ENCODE measurements at places on chromosomes 1 and 21.

- no peak for DNase-seq
Measured at GRCh38 chr1:56417646-56418045, 161.7 kb downstream of the PLPP3 start.

DNA sequence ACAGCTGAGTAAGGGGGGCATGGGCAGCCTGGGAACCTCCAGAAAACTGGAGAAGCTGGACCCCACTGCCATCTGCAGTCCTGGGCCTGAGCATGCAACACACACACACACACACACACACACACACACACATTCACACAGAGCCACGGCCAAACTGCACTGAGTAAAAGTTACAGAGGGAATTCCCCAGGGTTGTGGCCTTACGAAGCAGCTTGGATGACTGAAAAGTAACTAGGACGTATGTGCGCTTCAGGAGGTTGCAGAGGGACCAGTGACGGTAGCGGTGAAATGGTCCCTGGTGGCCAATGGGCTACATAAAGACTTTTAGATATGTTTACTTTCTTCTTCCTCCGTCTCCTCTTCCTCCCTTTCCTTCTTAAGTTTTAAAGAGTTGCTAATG, 232.5 kb upstream of the TMEM51 start:
- no peak for DNase-seq

DNA sequence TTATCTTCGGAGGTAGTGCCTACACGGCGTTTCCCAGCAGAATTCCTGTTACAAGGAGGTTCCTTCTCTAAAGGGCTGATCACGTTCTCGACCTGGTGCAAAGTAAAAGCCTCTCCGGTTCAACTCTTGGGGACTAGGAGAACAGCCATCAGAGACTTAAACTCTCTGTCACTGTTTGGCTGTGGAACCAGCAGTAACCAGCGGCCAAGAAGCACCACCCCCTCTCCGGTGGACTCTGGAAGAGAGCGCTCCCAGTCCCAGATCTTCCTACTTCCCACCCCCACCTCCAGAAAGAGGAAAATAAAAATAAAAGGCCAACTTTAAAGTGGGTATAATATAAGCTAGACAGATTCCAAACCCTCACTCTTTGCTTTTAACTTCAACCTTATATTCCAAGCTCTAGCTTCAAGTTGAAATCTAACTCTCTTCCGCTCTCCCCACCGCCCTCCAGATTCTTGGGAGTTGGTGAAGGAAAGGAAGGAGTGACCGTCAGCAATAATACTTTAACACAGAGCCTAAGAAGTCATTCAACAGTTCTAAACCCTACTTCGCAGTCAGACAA, 2.9 kb downstream of the BRINP3 start:
- no peak for DNase-seq

- no peak for DNase-seq
Measured at GRCh38 chr1:205456383-205456867, 580 bp upstream of the BLACAT1 start.

DNA sequence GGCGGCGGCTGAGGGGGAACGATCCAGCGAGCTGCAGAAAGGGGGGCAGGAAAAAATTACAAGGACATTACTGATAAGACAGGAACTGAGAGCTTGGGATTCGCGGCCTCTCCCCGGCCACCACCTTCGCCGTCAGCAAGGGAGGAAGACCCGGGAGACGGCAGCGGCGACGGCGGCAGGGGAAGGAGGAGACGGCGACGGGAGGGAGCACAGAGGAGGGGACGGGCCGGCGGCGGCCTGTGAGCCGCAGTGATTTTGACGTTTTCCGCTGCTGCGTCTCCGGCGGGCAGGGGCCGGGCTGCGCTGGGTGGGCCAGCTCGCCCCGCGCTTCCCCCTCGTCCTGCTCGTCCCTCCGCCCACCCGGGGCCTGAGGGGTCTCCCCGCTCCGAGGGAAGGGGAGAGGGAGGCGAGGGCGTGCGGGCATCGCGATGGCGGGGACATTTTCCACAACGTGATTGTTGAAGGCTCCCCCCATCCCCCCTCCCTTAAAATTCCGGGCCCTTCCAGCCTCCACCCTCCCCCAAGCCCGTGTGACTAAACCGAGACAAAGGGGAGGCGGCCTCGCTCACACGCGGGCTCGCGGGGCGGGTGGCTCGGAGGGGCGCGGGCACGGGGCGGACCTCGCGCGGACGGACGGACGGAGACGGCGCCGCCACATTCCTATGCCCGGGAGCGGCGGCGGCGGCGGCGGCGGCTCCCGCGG, 407 bp downstream of the CAMSAP2 start:
- DNase-seq: no peak

DNA sequence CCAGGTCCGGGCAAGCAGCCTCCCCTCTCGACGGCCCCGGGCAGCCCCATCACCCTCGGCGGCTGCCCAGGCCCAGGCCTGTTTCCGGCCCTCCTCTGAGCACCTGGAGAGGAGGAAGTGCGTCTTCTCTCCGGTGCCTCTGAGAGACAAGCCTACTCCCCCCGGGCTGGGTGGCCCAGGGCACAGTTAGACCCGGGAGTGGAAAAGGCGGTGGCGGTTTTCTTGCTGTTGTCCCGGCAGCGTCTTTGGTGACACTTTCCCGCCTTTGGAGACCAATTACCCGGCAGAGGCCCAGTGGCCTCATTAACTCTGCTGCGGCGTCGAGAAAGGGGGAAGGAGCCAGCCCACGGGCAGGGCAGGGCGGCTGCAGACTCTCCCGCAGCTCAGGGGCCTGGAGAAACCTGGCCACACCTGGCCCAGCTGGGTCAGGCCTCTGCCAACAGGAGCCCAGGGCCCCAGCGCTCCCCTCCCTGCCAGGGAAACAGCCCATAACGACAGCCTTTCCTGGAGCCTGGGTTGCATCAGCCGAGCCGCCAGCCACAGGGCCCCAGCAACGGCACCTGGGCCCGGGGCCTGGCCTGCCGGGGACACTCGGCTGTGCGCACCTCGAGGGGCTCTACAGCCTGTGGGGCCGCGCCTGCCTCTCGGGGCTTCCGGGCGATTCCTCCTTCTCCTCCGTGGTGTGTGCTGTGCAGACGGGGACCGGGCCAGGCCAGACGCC, 28.4 kb upstream of the C1orf159 start:
- no peak for DNase-seq

DNA sequence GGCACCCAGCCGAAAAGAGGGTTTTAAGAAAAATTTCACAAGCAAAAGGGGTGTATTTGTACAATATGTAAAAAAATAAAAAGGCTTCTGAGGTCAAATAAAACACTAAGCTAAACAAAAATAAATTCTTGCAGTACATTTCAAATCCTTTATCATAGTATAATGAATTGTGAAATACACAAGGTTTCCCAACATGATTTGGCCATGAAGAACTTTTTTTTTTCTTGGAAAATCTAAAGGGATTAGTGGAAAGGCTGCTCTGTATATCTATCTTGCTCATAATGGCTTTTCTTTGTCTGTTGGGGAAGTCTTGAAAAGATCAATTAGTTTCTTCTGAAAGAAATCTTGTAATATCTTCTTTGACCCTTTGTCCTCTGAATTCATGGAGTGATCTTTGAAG, 593.4 kb downstream of the PLPP3 start:
- DNase-seq: no peak

DNA sequence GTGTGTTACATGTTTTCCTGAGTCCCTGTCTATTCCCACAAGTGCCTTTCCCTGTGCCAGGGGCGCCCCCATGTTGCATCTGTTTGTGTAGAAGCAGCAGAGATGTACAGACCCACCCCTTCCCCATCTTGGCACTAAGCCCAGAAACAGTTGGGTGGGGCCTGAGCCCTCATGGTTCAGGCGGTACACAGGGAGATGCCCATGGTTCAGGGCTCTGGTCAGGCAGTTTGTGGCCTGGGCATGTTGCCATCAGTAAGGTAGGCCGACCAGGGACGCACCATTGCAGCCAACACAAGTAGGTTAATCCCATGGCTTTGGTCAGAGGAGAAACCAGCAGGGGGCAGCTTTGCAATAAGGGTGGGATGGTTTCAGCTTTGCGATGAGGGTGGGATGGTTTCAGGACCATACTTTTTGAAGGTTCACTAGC, 914 bp upstream of the ADGRB2 start:
- DNase-seq: no peak

GRCh38 chr1:87252406-87252805, 76.3 kb upstream of the LMO4 start:
- DNase-seq: peak; percentile 46

GRCh38 chr1:87588495-87588894, 259.8 kb downstream of the LMO4 start:
- DNase-seq: no peak

DNA sequence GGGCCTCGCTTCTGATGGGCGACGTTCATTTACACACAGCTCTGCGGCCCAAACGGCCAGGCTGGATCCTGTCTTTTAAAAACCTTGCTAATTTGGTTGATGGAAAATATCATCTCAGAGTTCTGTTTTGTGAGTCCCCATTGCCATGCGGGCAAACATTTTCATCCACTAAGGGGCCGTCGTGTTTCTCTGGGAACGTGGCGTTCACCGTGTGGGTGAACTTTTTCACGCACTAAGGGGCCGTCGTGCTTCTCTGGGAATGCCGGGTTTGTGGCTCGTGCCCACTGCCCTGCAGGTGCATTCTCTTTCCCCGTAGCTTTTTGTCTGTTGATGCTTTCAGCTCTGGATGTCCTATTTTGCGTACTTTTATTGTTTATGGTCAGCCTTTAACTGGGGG, 6.8 kb downstream of the COL18A1 start:
- DNase-seq: no peak

- peak; percentile 11 for DNase-seq
Measured at GRCh38 chr1:29498126-29499103, 262.1 kb downstream of the PTPRU start.

- peak; percentile 10 for DNase-seq
Measured at GRCh38 chr1:168408884-168409283, 128.2 kb downstream of the TBX19 start.

DNA sequence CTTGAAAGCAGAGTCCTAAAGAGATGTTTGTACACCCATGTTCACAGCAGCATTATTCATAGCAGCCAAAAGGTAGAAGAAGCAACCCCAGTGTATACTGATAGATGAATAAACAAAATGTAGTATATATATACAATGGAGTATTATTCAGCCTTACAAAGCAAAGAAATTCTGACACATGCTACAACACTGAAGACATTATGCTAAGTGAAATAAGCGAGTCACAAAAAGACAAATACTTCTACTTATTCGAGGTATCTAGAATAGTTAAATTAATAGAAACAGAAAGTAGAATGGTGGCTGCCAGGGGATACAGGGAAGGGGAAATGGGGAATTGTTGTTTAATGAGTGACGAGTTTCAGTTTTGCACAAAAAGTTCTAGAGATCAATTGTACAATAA, 23.5 kb downstream of the COP1 start:
- DNase-seq: no peak

- DNase-seq: no peak
Measured at GRCh38 chr21:38352536-38353219, 95.9 kb downstream of the KCNJ15 start.

GRCh38 chr1:18230840-18231239, 123.2 kb downstream of the IGSF21 start:
- no peak for DNase-seq

- DNase-seq: no peak
Measured at GRCh38 chr1:21651214-21652042, 17.7 kb downstream of the RAP1GAP start.

- peak; percentile 19 for DNase-seq
Measured at GRCh38 chr1:151934048-151934493, 24.8 kb upstream of the THEM4 start.

GRCh38 chr1:209613400-209614150, 30.1 kb downstream of the CAMK1G start:
- DNase-seq: no peak

DNA sequence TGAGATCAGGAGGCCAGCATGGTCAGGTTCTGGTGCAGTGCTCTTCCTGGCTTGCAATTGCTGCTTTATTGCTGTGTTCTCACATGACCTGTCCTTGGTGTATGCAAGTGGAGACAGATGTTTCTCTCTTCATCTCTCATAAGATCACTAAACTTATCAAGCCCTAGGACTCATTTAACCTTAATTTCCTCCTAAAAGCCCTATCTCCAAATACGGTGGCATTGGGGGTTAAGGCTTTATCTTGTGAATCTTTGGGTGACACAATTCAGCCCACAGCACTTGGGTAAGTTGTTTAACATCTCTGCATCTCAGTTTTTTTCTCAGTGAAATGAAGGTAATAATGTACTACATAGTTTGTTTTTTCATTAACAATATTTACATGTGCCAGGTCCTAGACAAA, 152.4 kb downstream of the RWDD3 start:
- no peak for DNase-seq

DNA sequence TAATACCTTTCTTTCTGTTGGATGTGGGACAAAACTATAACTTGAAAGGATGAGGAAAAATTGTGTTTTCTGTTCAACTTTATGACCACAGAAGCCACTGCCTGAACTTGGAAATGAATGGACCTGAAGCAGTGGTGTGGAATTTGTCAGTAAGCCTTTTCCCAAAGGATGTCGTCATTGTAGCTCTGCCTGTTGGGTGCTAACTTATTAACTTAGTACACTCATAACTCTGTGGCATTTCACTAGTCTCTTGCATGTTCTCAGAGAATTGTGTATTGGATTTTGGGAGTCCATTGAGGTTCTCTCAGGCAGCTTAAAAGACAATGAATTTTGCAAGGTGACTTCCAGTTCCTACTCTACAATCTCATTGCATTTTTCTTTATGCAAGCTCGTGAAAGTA, 49.6 kb downstream of the KCNK2 start:
- no peak for DNase-seq

- no peak for DNase-seq
Measured at GRCh38 chr21:46151989-46152926, 3.1 kb downstream of the FTCD start.

DNA sequence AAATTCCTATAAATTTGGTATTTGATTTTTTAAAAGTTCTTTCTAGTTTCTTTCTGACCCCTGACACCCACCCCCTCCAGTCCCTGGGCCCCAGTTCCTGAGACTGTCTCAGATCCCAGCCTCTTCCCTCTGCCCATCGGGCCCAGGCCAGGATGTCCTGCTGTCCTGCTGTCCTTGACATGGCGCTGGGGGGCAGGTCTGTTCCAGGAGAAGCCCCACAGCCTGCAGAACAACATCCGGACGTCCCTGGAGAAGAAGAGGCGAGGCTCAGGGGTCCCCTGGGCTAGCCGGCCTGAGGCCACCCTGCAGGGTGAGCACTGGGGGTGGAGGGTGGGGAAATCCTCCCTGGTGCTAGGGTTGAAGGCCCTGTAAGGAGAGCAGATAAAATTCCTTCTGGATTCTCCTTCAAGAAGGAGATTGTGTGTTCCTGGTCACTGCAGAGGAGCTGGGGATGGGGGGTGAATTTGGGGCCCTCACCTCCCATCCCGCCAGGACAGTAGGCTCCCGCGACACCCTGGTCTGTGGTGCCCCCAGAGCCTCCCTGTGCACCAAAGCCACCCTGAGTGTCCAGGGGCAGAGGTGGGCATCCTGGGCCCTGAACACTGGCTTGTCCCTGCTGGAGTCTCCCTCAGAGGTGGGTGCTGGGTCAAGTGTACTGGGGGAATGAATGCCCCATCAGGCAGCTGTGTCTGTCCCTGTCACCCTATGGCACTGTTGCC, 45.0 kb downstream of the DISP3 start:
- no peak for DNase-seq

- peak; percentile 35 for DNase-seq
Measured at GRCh38 chr1:110390692-110391245, at the start of gene SLC16A4. Gene SLC16A4 (minus strand): TSS chr1:110391026. CDS start chr1:110389323, 1,703 bp downstream.

All from non-pigmented ciliary epithelial cell (primary cell).